Left lung (tissue), 14 donors: ENCODE measurements at places on chromosomes 2 and 18.

DNA sequence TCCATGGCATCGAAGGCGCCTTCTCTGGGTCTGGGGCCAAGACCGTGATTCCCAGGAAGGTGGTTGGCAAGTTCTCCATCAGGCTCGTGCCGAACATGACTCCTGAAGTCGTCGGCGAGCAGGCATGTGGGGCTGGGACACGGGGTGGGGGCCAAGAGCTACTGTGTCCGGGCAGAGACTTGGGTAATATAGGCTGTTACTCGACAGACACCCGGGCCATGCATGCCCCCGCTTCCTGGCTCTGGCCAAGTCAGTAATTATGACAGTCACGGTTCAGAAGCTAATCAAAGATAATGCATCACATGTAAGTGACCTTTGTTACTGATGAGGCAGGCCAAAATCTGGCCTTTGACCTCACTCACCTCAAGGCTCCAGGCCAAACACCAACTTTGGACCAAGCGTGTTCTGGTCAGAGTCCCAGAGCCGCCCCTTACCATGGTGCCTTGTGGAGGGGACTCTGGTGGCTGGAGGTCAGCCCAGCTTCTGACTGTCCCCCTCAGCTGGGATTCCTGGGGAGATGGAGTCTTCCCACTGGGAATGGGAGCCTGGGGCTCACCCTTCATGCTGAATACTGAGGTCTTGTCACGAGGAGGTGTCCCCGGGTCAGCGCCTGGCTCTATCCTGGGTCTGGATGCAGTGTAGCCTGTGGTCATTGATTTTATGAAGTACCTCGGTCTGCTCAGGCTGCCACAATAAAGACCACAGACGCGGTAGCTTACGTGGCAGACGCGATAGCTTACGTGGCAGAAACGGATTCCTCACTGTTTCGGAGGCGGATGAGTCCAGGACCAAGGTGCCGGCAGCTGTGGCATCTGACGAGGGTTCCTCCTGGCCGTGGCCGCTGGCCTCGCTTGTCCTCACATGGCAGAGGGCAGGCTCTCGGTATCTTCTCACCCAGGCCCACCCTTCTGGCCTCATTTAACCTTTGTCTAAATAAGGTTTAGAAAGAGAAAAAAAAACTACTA is 17.7 kb upstream of the CNDP1 start:
- no peaks in the 10 kb centered on the region for H3K36me3 ChIP-seq
- DNase-seq: no peak
- no peak overlapping the region for H3K4me3 ChIP-seq
- H3K27me3 ChIP-seq: no peaks in the 10 kb centered on the region

GRCh38 chr18:76619621-76620315 is 124.7 kb upstream of the ZNF516 start:
- no peaks in the 10 kb centered on the region for H3K36me3 ChIP-seq
- peak; percentile 91 for DNase-seq
- H3K4me1 ChIP-seq: peaks cover 14% of the 10 kb centered on the region
- H3K27me3 ChIP-seq: no peaks in the 10 kb centered on the region
- peak overlapping the region; percentile 38 for H3K4me3 ChIP-seq
- H3K27ac ChIP-seq: peak overlapping the region; percentile 81

DNA sequence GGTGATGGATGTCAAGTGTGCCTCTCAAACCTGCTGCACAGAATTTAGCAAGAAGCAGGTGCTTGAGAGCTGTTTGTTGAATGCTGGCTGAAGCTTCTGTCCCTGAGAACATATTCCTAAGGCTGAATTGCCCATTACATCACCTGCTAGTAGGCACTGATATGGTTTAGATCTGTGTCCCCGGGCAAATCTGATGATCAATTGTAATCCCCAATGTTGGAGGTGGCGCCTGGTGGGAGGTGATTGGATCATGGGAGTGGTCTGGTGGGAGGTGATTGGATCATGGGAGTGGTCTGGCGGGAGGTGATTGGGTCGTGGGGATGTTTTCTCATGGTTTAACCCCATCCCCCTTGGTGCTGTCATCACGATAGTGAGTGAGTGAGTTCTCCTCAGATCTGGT is 128.0 kb downstream of the HRH4 start:
- no peaks in the 10 kb centered on the region for H3K27me3 ChIP-seq
- H3K4me3 ChIP-seq: no peak overlapping the region
- no peaks in the 10 kb centered on the region for H3K36me3 ChIP-seq
- H3K4me1 ChIP-seq: no peaks in the 10 kb centered on the region
- H3K27ac ChIP-seq: no peak overlapping the region

DNA sequence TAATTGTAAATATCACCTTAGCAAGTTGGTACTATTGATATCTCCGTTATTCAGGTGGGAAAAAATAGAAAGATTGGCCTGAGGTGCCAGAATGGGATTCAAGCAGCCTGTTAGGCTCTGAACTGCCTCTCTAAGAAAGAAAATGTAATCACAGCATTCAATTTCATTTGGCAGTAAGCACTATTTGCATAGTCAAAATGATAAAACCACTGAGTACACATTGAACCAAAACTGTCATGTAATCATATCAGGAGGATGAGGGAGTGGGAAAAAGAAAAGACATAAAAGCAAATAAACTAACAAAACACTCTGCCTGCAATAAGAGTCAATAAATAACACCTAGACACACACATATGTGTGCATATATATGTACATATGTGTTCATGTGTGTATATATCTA is 103.9 kb upstream of the TACR1 start:
- no peaks in the 10 kb centered on the region for H3K36me3 ChIP-seq
- H3K4me1 ChIP-seq: no peaks in the 10 kb centered on the region
- H3K27ac ChIP-seq: no peak overlapping the region

GRCh38 chr2:109387778-109388469 is 225.8 kb downstream of the SEPTIN10 start:
- no peak overlapping the region for H3K4me3 ChIP-seq
- no peaks in the 10 kb centered on the region for H3K27me3 ChIP-seq
- peaks cover 3% of the 10 kb centered on the region for H3K4me1 ChIP-seq

DNA sequence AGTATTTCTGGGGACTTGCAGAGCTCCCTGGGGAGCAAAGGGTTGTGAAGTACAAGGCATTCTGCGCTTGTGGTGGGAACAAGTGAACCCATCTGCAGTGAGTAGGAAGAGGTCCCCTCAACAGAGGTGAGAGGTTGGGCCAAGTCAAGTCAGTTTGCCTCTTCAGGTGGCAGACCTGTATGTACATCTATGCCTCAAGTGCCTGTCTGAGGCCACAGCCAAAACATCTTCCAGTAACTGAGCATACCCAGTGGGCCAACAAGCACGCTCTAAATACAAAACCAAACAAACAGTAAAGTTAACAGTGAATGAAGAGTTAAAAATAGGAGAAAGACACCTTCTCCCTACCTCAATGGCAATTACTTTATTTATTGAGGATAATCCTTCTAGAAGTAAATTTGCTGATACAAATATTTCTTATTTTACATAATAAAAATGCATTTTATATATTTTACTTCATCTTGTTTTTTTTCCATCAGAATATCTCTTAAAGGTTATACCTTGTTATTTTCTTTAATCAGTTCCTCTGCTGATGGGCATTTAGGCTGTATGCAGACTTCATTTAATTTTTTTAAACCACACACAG is 2.5 kb downstream of the GYPC start:
- H3K4me1 ChIP-seq: peaks cover 94% of the 10 kb centered on the region
- H3K36me3 ChIP-seq: no peaks in the 10 kb centered on the region
- H3K4me3 ChIP-seq: no peak overlapping the region

GRCh38 chr18:75010689-75011088 is 198.2 kb downstream of the PTGR3 start:
- H3K27me3 ChIP-seq: no peaks in the 10 kb centered on the region
- no peak for DNase-seq
- H3K4me3 ChIP-seq: no peak overlapping the region
- H3K27ac ChIP-seq: no peak overlapping the region
- H3K4me1 ChIP-seq: no peaks in the 10 kb centered on the region
